A673 (cell line): ENCODE measurements at places on chromosomes 11 and 22. TPM values are rescaled to one million over a fixed set of nuclear protein-coding genes. Genes with fewer than 3 reads are reported as not detected.
A peak's percentile ranks its signal among the peaks of the same experiment; 100 is the strongest.

DNA sequence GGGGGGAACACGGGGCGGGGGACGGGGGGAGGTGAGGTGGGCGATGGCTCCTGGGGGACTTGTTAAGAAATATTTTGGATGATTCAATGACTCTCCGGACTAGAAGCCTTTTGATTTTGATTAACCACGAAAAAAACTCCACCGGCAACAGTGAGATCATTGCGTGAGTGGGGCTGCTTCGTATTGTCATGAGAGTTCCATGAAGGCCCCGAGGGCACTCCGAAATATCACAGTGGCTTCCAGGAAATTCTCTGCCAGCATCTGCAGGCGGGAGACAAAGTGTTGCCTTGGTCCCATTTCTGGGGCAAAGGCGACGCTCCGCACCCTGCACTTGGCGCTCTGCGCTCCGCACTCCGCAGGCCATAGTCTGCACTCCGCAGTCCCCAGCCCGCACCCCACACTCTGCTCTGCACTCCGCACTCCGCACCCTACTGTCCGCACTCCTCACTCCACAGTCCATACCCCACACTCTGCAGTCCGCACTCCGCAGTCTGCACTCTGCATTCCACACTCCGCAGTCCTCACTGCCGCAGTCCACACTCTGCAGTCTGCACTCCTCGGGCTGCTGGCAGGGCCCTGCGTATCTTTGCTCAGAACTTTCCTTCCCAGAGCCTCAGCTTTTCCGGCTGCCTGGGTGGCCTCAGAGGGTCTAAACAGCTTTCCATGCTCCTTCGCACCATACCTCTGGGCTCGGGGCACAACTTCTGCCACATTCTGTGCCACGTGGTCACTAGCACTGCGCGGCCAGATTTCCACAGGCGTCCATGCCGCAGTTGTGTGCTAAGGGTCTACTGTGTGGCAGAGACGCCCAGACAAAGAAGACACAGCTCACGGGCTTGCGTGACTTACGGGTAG lies 61.1 kb downstream of the LINC01488 start:
- DNase-seq = no peak

- DNase-seq = no peak
Measured at GRCh38 chr11:33268945-33269540, 11.9 kb downstream of the HIPK3 start.

- no peak for DNase-seq
Measured at GRCh38 chr11:35139722-35140282, 831 bp downstream of the CD44 start.

DNA sequence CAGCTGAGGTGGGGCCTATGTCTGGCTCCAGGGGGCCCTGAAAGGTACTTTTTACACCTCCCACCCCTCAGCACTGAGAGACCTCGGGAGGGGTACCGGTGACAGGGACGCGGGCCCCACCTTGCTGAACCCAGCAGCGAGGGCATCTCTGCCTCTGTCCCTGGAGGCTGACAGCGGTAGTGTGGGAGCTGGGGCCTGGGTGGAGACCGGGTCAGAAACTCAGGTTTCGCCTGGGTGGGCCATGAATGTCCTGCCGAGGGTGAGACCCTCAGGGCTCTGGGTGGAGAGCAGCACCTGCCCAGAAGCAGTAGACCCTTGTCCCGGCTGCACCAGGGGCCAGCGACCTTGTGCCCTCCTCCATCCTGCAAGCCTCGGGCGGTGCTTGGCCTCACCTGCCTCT lies 22.2 kb downstream of the PTDSS2 start:
- DNase-seq = no peak

GRCh38 chr11:65648997-65649493 lies 11.1 kb downstream of the SIPA1 start:
- no peak for DNase-seq

DNA sequence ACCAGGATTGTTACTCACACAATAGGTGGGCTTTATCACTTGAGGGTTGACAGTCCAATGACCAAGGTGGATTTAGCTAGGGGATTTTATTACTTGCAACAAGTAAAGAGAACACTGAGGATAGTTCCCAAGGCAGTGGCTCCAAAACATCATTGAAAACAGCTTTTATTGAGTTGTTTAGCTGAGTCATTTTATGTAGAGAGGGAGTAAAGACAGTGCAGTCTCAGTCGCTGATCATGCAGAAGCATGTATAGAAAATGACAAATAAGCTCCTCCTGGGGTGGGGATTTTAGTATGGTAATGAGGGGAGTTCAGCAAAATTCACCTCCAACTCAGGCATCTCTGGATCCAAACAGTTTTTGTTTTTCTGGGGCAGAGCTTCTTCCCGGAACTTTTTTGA lies 163.0 kb upstream of the CCDC179 start:
- DNase-seq = no peak

GRCh38 chr11:121723246-121723741 lies 270.5 kb upstream of the SORL1-AS1 start:
- DNase-seq = no peak

DNA sequence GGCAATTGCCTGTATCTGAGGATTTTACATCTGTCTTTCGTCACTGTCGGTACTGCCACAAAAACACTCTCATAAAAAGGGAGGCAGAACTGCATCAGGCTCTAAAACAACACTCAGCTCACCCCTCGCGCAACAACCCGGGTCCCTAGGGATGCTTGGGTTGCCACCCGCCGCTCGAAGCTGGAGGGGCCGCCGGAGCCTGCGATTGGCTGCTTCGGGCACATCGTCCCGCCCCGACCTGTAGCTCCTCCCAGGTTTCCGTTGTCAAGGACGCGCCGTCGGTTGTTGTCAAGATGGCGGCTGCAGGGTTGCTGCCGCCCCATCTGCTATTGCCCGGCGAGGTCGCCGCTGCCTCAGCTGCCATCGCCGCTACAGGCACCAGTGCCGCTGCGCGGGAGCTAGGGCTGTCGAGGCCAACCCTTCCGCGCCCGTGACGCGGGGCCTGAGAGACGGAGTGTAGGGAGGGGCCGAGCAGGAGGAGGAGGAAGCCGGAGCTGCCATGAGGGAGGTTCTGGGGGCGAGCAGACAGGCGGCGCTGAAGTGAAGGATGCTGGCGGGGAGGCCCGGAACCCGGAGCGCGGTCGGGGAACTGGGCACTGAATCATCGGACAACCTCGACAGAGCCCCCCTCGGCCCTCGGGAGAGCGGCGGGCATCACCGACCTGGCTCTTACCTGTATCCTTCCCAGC lies at the start of gene CEP126:
Gene CEP126, plus strand, starts transcription at position 273 of the 689 bp plus-strand sequence. Its CDS starts 275 bp downstream, at position 548.
- peak; percentile 97 for DNase-seq

GRCh38 chr22:36022162-36022561 lies 6.5 kb downstream of the RBFOX2 start:
- no peak for DNase-seq

DNA sequence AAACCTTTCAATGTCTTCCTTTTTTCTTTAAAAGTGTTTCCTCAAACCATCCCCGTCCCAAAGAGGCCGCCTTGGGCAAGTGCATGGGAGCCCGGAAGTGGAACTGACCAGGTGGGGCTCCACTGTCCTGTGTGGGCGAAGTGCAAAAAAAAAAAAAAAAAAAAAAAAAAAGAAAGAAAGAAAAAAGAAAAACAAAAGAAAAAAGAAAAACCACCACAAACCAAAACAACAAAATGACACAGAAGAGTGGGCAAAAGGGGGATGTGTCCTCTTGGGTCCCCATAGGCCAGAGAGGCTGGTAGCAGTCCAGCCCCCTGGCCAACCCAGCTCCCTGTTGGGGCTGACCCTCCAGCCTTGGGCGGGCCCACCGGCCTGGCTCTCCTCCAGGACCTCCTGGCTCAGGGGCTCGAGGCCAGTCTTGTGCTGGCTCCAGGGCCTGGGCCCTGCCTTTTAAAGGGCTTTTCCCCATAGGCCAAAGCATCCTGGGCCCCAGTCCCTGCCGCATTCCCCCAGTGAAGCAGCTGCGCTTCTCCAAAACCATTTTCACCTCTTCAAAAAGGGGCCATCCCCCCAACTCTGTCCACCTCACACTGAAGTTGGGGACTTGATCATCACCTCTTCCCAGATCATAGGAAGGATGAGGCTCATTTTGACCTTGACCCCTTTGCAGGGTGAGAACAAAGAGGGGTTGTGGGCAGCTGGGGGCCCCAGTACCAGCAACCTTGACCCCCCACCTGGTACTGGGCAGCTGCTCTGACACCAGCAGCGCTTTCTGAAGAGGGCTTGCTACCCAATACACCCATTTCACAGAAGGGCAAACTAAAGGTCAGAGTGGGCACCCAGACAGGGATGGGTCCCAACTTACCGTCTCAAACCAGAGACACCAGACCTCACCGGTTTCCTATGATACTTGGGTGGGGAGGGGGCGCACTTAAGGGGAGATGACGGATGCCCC lies 9.4 kb downstream of the CBX6 start:
- DNase-seq = no peak

- no peak for DNase-seq
Measured at GRCh38 chr22:23696326-23696851, 5.6 kb downstream of the RGL4 start.

DNA sequence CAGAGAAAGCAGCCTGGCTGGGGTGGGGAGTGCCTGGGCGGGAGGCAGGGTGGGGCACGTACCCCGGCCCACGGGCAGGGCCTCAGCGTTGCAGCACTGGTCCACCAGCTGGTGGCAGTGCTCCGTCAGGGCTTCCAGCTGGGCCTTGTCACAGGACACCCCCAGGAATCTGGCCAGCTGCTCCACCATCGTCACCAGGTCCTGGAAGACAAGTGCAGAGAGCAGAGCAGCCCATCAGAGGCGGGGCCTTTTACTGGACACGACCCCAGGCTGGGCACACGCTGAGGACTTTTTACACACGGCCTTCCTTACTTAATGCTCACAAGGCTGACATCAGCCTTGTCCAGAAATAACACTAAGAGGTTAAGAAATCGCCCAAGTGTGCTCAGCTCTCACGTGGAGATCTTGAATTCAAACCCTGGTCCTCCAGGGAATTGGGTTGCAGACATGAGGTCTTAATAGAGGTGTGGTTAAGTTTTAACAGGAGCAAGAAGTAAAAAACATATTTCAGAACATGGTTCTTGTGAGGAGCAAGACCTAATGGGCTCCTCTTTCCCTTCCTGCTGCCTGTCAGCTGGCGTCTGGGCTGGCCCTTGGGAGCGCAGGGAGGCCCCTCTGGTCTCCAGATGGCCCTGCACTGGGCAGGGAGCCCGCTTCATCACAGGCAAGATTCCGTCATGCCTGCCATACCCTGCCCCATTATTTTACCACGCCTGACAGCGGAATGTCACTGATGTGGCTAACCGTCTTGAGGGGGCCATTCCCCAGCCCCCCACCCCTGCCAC lies 17.1 kb upstream of the EFCAB6 start:
- peak; percentile 18 for DNase-seq

- peak; percentile 48 for DNase-seq
Measured at GRCh38 chr22:40728731-40729189, 49.5 kb downstream of the MCHR1 start.

- no peak for DNase-seq
Measured at GRCh38 chr11:75350122-75350742, 1.2 kb downstream of the ARRB1 start.

GRCh38 chr11:12090761-12091258 lies 19.6 kb upstream of the MICAL2 start:
- DNase-seq = no peak

DNA sequence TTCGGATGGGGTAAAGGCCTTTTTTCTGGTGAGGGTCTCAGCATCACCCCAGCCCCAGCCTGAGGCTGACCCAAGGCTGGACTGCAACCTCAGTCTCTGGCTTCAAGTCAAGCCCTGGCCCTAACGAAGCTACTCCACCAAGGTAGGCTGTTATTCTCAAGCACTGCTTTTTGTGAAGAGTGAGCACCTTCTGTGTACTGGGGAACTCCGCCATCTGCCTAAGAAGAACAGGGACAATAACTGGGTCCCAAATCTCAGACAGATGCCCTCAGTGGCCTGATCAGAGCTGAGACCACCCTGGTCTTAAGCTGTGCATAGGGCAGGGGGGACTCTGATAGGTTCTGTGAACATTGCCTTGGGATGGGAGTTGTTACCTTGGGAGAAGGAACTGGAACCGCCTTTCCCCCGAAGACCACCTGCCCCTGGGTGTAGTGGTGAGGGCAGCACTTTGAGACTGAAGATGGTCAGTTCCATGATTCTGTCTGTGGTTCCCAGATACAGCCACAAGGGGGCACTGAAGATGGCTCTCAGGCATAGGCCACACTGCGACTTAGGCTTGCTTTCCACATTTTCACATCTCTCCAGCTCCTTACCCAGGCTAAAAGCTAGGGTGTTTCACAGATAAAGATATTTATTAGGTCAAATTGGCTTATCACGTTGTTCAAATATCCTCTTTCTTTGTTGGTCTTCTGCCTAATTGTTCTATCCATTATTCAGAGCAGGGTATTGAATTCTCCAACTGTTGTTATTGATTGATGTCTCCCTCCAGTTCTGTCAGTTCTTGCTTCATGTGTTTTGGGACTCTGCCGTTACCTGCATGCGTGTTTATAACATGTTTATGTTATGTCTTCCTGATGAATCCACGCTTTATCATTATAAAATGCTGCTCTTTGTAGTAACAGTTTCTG lies 11.8 kb upstream of the UVRAG start:
- peak; percentile 76 for DNase-seq

The FGF3 gene
- not detected in 2 replicates for total RNA-seq

The OR51B5 gene
- total RNA-seq = not detected in 2 replicates

The SIPA1 gene
- 30.0 and 43.2 TPM in 2 replicates for total RNA-seq

The FAM181B gene
- total RNA-seq = 0.15 TPM in 1 of 2 replicates, not detected in the other

The GANAB gene
- total RNA-seq = 475 and 489 TPM in 2 replicates

The RBMXL2 gene
- not detected in 2 replicates for total RNA-seq

The SLN gene
- total RNA-seq = 0.58 and 1.1 TPM in 2 replicates

The KIAA1671 gene
- 12.8 and 15.0 TPM in 2 replicates for total RNA-seq

The OR4C15 gene
- not detected in 2 replicates for total RNA-seq

The SLC35C1 gene
- total RNA-seq = 25.7 and 32.5 TPM in 2 replicates

The MS4A4A gene
- total RNA-seq = not detected in 2 replicates

The CHRNA10 gene
- 1.6 and 2.1 TPM in 2 replicates for total RNA-seq

The LIF gene
- total RNA-seq = 0.24 and 0.59 TPM in 2 replicates

The OR51A7 gene
- not detected in 2 replicates for total RNA-seq

The OR8D4 gene
- total RNA-seq = not detected in 2 replicates

The PDXP gene
- total RNA-seq = 57.3 and 63.5 TPM in 2 replicates

The MYH9 gene
- 290 and 323 TPM in 2 replicates for total RNA-seq

The C11orf86 gene
- total RNA-seq = not detected in 2 replicates

The EPS8L2 gene
- total RNA-seq = 0.66 and 0.90 TPM in 2 replicates

The OR56A1 gene
- 0.04 TPM in 1 of 2 replicates, not detected in the other for total RNA-seq
